ENCODE measurements at places on chromosomes 11 and 22.

GRCh38 chr22:39651053-39651996 is 80.8 kb downstream of the CACNA1I start:
- no peak for DNase-seq

DNA sequence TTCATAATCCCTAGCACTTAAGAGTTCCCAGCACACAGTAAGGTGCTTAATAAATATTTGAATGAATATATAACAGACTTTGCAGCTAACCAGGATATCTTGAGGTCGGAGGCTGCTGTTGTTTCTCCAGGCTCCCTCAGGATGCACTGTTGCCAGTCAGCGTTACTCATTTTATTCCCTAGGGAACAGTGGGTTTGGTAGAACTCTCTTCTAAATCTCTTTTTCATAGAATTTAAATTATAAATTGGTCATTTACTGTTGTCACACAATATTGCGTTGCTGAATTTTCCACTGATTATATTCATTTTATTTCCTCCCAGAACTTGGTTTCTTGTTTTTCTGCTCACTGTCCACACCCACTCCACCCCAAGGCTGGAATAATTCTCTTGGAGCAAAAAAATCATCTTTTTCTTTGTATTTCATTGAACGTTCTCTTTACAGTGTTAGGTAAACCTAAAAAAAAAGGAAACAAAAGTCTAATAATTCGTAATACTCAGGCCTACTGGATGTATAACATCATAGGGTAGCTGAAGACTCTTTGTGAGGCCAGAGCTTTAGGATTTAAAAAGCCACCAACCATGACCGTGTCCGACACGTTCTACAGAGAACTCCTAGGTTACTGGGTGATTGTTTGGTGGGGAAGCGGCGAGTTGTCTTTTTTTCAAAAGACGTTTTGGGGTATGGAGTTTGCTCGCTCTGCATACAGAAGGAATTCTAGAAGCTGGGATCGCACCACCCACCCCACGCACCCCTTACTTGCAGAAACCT is 766 bp upstream of the CAPRIN1 start:
- DNase-seq = no peak

DNA sequence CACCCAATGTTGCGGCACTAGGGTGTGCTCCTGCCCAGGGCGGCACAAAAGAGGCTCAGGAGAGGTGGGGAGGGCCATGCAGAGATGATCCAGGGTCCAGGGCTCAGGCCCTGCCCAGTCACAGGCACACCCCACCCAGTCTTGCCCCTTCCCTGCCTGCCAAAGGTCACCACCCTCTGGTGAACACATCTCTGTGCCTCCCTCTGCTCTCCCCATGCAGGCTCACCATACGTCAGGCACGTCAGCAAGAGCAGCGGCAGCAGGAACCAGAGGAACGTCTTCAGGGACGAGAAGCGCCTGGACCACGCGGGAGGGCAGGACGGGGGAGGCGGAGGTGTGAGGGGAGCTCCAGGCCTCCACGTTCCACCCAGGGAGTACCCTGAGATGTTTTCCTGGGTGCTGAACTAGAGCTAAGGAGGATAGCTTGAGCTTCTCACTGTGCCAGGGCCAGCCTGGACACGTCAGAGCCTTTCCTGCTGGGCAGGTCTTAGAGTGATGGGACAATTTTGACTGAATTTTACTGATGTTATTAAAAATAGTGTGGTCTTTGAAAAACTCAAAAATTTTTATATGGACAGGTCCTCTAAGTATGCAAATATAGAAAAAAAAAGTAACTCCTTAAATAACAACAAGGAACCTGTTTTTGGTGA is 7.2 kb downstream of the SUN2 start:
- no peak for DNase-seq

- no peak for DNase-seq
These were observed 4.7 kb upstream of the SLC22A12 start for GRCh38 chr11:64586366-64586765.

DNA sequence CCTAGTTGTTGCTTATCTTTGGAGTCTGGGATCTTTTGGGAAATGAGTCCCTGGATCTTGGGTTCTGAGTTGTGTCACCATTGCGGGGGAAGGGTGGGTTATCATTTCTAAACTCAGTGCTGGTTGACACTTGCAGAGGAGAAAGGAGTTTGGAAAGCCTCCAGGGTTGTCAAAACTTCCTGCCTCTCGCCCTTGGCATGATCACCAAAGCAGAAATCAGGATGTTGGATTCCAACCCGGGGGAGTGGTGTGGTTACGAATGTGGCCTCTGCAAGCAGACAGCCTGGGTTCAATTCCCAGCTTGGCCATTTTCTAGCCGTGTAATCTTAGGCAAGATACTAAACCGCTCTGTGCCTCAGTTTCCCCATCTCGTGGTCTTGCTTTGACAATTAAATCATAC is 24.3 kb downstream of the CD6 start:
- DNase-seq = no peak

DNA sequence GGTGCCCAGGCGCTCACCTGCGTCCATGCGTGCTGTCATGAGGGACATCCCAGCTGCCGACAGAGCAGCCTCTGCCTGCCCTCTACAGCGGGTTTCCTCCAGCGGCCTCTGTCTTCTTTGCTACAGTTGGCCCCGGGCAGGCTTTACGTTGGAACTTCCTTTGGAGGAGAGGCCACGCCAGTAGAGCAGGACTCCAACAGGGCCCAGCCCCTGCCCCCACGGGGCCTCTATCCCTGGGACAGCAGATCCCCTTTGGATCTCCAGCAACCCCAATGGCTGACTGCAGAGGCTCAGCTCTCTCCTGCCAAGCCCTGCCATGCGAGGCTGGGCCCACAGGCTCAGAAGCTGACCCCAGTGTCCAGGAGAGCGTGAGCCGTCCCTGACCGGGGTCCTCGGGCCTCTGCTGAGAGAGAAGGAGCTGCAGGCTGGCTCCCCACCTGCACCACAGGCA is 12.1 kb downstream of the TRPM5 start:
- DNase-seq = no peak
